A172 (cell line): ENCODE measurements at places on chromosomes 2 and 18. TPM values are rescaled to one million over a fixed set of nuclear protein-coding genes. Genes with fewer than 3 reads are reported as not detected.

Gene MARCHF7
- total RNA-seq, result 164 and 178 TPM in 2 replicates

Gene ABCB11
- total RNA-seq, result not detected in 2 replicates

Gene FIGN
- total RNA-seq, result 2.0 and 2.2 TPM in 2 replicates

Gene KCNG2
- not detected in 2 replicates for total RNA-seq

Gene STARD6
- total RNA-seq, result 0.26 TPM in 1 of 2 replicates, not detected in the other

Gene CXCR1
- total RNA-seq, result not detected in 2 replicates

Gene SLC16A14
- not detected in 2 replicates for total RNA-seq

Gene DAW1
- 1.7 and 2.0 TPM in 2 replicates for total RNA-seq

Gene DSG2
- 51.7 and 55.3 TPM in 2 replicates for total RNA-seq

DNA sequence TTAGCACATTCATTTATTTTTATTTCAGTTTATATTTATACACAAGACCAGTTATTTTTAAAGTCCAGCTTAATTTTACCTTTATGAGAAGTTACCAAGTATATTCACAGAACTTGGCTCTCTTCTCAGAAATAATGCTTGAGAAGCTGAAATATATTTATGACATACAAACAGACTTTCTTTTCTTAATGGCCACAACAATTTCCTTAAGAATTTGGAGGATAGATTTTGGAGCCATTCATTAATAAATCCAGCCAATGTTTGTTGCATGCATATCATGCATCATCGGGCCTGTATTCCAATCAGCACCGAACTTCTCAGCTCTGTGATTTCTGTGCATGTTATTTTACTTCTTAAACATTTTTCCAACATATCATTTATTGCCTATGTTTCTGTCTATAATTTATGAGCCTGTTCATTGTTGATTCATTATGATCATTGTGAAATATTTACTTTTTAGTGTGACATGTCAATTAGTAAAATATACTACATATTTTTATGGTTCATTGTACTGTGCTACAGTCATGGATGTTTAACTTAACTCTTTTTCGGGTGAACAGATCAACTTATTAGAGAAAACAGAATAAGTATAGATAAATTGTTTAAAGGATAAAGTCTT lies 3.5 kb downstream of the GULP1 start:
- DNase-seq, result no peak

DNA sequence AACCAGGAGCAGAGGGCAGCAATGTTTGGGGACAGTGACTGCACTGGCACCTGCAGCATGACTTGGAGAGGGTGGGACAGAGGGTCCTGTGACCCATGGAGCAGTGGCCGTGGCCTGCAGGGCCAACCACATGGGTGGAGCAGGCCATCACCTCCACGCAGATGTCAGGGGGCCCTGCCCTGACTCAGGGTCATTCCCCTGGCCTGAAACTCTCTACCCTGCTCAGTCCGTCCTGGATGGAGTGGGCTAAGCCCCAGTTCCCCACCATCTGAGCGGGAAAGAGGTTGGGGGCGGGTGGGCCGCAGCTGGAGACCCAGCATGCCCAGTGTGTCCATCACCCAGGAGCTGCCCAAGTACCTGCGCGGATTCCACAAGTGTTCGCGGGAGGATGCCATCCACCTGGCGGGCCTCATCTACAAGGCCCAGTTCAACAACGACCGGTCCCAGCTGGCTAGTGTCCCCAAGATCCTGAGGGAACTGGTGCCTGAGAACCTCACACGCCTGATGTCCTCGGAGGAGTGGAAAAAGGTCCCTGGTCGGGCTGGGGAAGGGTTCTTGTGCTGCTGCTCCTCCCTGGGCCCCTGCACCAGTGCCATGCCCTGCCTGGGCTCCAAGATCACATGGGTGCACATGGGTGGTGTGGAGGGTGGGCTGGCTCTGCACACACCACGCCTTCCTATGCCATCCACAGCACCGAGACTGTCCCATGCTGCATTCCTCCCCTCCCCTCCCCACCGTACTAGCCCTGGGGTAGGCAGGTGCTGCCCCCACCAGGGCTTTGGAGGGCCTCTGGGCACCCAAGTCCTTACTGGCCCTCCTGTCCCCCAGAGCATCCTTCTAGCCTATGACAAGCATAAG lies 10.3 kb upstream of the GPR17 start:
- DNase-seq, result no peak

GRCh38 chr18:67735506-67735905 lies 219.0 kb upstream of the DSEL start:
- DNase-seq, result no peak

- no peak for DNase-seq
Observed at GRCh38 chr2:72983500-72984161, 66.3 kb downstream of the EMX1 start.

DNA sequence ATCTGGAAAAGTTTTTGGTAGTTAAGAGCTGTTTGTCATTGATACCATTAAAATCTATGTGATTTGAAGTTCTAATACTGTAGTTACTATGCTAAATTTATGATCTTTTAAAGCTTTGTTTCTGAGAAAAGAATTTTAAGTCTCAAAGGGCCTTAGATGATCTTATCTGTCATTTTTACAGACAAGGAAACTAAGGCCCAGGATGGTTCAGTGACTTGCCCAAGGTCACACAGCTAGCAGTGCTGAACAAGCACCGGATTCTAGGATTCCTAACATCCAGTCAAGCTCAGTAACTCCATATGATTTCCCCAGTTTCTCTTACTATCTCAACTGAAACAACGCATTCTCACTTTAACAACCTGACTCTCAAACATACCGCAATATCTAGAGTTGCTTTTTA lies 37.7 kb downstream of the PELI1 start:
- DNase-seq, result no peak

DNA sequence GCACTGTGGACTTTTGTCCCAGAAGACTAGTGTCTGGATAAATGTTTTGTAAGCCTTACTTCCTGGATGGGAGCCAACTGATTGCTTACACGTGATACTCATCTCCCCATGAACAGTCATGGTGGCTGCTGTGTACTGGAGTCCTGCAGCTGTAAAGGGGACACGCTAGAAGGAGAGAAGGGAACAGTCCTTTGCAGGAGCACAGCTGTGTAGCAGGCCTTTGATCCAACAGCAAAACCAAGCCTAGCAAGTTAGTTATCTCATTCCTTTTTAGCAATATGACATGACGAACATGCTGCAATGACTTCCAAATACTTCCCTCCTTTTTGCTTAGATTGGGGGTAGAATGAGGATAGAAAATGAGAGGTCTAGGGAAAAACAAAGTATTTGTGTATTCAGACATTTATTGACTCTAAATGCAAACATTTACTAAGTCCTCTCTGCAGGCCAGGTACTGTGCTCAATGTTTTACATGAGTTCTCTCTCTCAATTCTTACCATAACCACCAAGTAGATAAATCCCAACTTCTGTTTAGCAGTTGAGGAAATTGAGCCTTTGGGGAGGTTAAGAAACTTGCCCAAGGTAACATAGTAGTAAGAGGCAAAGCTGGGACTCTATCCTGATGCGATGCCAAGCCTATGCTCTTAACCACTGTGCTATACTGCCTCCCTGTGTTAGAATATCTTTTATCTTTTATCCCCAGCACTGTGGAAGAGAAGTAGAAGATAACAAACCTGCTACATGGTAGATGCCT lies 55.4 kb upstream of the CD28 start:
- peak; percentile 40 for DNase-seq

DNA sequence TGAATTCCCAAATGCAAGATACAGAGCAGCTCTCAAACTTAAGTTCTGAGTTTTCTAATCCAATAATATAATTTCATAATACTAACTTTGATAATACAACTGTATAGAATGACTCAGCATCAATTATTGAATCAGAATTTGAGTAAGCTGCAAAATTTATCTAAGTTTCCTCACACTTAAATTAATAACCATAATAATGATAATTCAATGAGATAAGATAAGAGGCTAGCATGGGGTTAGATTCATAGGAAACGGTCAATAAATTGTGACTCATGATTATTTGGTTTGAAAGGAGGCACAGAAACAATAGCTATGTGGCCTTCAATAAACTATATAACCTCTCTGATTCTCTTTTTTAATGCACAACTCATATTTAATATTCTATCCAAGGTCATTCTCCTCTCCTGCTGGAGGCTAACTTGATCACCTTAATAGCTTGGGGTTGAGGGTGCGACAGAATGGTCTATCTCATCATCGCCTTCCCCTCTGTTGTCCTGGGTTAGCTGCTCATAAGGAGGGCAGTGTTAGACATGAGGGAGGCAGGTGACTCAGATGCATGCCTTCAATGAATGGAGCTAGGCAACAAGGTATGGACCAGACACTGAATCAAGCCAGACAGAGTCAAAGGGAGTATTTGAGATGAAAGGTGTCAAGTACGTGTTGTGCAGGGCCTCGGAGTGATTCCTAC lies 36.2 kb upstream of the BMP10 start:
- peak; percentile 27 for DNase-seq

- peak; percentile 11 for DNase-seq
Observed at GRCh38 chr2:153622285-153622684, 143.7 kb upstream of the RPRM start.

GRCh38 chr18:74429096-74429495 lies 28.0 kb downstream of the DIPK1C start:
- DNase-seq, result no peak

DNA sequence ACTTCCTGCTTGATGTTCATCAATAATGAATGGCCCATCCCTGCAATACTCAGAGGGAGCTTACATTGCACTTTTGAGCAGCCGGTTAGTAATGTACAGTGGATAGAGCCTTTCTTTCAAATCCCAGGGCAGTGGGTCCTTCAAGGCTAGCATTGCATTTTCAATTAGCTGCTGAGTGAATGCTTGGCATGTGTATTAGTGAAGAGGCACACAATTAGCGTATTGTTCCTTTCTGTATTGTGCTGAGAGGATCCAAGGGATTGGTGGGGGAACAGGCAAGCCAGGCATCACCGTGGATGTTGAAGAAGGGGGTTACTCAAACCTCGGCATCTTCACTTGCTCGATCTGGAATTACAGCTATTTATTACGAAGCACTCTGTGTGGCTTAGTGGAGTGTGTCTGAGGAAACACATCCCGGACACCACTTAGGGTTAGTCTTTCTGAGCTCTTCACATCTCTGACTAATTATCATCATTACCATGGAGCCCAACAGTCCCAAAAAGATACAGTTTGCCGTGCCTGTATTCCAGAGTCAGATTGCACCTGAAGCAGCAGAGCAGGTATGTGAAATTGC lies at the start of gene PPP1R1C:
TSS of gene PPP1R1C (plus strand) at position 222 of the 574 bp plus-strand sequence. CDS start at position 480, 258 bp downstream.
- DNase-seq, result no peak

GRCh38 chr2:179354296-179354695 lies 89.7 kb upstream of the SESTD1 start:
- no peak for DNase-seq

DNA sequence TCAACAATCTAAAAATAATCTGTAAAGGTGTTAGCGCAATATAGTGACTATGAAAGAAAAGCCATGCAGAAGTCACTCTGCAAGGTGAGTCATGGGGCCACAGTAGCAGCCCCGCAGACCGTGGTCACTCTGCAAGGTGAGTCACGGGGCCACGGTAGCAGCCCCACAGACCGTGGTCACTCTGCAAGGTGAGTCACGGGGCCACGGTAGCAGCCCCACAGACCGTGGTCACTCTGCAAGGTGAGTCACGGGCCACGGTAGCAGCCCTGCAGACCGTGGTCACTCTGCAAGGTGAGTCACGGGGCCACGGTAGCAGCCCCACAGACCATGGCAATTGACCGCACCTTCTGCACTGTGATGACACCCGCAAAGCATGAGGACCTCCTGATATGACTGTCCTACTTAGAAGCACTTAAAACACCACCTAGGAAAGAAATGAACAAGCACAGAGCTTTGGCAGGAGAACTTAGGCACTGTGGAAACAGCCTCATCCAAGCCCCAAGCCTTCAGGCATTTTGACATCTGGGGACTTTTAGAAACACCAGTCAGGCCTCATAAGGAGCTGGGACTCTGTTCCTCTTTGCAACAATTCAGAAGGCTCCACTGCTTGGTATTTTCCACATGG lies 70.1 kb downstream of the LDLRAD4 start:
- no peak for DNase-seq

GRCh38 chr2:128710242-128710641 lies 391.6 kb upstream of the HS6ST1 start:
- no peak for DNase-seq

DNA sequence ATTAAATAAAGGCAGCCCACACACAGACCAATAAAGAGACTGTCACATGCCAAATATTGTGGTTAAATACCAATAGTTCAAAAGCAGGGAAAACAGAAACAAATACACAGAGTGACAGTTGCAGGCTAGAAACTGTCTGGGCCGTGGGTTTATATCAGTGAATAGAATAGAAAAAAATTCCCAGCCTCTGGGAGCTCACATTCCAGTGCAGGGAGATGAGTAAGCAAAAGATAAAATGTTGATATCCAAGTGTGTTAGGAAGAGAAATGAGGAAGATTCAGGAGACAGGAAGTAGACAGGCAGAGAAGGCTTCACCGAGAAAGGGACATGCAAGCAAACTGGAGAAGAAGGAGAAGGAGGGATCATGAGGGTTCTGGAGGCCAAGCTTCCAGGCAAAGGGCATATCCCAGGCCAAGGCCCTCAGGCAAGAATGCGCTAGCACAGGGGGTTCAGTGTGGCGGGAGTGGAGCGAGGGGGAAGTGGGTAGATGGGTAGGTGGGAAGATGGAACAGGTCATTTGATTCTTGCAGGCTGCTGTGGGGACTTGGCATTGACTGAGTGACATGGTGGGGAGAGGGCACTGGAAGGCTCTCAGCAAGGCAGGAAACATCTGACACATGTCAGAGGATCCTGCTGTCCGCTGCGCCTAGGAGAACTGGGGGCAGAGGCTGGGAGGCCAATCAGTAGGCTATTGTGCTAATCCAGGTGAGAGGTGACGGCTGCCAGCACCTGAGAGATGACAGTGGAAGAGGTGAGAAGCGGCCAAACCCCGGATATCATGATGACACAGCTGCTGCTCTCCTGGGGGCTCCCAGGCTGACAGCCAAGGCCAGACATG lies 89.2 kb downstream of the ZBTB7C start:
- peak; percentile 67 for DNase-seq

DNA sequence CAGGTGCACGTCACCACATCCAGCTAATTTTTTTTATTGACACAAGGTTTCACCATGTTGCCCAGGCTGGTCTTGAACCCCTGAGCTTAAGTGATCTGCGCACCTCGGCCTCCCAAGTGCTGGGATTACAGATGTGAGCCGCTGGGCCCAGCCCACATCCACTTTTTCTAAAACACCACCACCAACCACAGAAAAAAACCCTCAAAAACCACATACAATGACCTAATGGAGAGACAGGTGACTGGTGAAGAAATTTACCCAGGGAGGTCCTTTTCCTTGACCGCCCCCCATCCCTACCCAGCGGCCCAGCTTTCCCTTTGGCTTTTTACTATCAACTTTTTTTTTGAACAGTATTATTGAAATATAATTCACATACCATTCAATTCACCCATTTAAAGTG lies 47.9 kb downstream of the CACNB4 start:
- no peak for DNase-seq

DNA sequence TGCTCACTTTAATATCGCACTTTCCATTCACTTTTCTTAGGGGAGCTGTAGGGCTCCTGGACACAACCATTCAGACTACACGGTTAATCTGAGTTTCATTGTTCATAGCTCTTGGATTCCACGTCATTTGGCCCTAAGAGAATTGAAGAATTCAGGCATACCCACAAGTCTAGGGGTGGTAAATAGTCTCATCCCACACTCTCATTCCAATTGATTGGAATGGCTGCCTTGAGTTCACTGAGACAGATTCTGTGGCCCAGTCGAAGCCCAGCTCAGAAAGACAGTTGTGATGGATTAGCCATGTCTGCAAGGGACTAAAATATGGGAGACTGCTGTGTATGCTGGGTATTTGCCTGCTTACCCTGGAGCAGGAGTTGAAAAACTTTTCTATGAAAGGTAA lies 124.6 kb downstream of the TFCP2L1 start:
- no peak for DNase-seq
